Femur (tissue), 1 donor: ENCODE measurements at places on chromosomes 11 and 22.

DNA sequence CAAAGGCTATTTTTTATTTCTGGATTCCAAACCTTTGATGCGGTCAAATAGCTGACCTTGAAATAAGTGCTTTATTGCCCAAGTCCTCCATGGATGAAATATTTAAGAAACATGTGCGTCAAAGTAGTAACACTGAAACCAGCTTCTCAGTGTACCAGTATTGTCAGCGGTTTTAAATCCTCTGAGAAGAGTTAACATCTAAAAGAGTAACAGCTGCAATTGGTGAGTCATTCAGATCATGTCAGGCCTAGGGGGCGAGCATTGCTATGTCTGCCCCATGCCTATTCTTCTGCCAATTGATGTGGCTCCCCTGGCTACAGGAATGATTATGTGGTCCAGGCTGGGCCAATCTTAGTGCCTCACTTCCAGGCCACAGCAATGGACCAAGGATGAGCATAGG lies 263.3 kb upstream of the SORL1-AS1 start:
- DNase-seq, result peak; percentile 24

GRCh38 chr11:111814557-111815320 lies 48.5 kb upstream of the PPP2R1B start:
- no peak for DNase-seq

DNA sequence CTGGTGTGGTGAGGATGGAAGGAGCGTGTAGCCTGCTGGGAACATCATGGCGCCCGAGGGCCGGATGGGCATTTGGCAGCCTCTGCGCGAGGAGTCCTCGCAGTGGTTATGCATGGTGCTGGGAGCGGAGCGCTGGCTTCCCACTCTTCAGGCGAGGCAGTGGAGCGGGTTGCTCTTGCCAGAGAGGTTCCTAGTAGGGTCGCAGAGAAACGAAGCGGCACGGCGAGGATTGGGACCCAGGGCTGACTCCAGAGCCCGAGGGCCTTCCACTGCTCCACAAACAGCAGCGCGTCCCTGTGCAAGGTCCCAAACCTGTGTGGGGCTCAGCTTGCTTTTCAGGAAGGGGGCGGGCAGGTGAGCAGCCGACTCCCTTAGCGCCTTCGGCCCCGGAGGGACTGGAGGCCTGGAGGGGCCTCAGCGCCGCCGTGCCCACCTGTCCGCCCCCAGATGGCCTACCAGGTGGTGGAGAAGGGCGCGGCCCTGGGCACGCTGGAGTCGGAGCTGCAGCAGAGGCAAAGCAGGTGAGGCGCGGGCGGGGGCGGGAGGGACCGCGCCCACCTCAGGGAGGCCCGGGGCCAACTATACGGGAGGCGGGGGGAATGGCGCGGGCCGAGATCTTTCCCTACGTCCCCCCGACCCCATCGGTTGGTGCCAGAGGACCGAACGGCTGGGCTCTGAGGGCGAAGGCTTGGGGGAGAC lies 7.2 kb downstream of the ATG16L2 start:
- peak; percentile 40 for DNase-seq

GRCh38 chr22:40081662-40082061 lies 86.9 kb downstream of the FAM83F start:
- no peak for DNase-seq

DNA sequence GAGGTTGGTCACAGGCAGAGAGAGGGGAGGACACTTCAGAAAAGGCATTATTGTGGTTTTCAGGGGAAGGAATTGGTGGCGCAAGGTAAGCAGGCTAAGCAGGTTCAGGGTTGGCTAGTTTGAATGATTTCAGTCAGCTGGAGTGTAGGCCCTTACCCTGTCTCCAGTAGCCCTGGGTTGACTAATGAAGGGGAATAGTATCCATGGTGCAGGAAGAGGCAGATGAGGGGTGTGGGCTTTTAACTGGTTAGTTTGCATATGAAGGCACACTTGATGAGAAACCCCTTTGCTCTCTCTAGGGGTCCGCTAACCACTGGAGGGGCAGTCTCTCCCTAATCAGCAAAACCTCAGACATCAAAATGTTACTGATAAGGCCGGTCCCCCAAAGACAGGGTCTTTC lies 249.7 kb downstream of the AASDHPPT start:
- no peak for DNase-seq

DNA sequence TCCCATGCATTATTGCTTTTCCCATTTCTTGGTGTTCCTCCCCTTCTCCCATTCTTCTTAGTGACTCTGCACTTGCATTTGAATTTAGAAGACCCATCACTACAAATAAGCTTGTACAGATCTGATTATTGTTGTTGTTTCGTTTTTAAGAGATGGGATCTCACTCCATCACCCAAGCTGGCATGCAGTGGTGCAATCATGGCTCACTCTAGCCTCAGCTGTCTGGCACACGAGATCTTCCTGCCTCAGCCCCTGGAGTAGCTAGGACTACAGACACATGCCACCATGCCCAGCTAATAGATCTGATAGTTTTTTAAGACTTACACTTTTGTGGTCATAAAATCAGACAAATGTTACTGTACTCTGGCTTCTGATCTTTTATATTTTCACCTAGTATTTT lies 252.1 kb downstream of the DDX10 start:
- DNase-seq, result no peak

DNA sequence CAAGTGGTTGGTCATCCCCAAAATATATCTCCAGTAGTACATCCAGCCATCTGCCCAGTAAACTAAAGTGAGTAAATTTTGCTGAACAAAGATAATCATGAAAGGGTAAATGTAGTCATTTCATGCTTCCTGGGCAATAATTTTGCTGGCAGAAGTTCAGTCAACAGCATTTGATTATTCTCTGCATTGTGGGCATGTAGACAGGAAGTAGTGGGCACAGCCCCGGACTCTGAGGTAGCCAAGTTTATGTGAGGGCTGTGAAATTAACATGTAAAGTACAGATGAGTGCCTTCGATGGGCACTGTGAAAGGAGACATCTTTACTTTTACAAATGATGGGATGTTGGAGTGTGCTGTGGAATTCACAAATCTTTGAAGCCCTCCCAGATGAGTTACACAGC lies 312.2 kb upstream of the MTNR1B start:
- no peak for DNase-seq
